ENCODE measurements at places on chromosomes 11 and 22.

DNA sequence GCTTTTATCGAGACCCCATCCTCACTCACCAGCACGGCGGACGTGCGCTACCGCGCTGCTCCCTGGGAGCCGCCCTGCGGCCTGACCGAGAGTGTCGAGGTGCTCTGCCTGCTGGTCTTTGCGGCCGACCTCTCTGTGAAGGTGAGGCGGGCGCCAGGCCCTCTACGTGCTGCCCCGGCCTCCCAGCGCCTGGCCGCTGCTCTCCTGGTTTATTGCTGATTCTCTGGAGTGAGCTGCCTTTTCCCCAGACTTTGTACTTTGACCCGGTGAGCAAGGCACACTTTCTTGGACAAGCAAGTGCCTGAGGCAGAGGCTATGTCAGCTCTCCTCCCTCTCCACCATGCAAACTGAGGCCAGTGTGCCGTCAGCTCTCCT, 6.5 kb downstream of the TPCN2 start:
- DNase-seq = no peak

DNA sequence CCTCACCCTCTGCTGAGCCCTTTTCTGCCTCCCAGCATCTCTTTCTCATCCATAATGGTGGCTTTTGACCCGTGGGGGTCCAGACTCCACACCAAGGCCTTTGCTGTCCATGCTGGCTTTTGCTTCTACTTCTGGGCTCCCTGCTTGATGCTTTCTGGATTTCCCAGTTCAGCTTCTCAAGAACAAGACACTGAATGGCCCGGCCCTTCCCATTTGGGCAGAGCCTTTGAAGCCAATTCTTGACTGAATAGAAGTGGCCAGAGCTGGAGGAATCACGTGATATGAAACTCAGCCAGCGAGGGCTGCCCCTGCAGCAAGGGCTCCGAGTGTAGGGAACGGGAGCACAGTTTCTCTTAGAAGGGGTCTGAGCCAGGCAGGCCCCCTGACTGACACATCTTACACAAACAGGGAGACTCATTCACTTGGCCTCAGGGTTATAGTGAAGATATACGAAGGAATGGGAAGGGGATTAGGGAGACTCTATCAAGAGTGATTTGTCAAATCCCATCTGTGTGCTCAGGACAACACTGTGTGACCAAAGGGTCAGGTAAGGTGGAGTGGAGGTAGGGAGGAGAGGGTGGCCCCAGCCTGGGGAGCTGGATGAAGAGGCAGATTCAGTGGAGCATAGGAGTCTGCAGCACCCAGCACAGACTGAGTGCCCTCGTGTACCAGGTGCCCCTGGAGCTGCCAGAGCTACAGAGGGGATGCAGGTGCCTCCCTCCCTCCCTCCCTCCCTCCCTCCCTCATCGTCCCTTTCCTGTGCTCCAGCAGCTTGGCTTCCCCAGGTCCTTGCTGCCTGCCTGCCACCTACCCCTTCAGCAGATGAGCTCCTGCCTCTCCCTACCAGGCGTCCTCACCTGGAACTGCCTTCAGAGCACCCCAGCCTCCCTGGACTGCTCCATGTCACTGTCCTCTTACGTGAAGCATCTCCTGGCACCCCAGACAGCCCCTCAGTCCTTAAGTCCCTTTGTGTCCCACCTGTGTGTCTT, 106.0 kb downstream of the TRIM29 start:
- DNase-seq = no peak

DNA sequence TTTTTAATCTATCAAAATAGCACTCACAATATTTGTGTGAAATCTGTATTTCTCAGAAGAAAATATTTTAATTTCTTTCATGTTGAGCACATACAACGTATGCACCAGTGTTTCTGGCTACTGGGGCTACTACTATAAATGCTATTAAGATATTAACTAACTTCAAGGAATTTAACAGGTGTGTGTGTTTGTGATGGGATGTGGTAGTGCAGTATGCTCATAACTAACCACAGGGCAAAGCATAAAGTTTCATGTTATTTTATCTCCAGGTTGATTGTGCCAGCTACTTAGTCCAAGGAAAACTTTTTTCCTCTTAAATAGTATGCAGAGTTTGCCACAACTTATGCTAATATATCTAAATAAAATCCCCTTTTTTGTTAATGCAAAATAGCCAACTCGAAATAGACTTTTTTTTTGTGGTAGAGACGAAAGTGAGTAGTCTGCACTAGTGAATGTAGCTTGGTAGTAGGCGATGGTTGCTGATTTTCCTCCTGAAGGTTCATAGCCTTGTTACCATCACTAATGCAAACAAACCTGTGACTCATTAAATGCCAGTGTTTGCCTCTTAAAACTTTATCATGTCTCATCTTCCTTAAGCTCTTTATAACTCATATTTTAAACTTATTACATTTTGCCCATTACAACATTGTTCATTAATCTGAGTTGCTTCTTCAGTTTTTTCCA, 565.5 kb upstream of the ANO3 start:
- DNase-seq = no peak

DNA sequence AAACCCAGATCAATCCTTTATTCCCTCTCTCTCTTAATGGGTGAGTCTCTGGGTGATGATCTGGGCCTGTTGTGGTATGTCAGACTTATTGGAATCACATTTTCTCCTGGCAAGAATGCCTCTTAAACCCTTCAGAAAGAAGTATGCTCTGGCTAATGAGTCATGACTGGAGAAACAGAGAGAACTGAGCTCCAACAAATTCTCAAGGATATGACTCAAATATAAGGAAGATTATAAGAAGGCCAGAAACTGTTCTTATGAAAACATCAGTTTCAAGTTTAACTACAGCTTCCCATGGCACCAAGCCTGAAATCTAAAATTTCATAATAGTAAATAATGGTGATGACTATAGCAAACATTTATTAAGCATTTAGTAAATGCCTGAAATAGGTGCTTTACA, 83.9 kb downstream of the OR5AK2 start:
- no peak for DNase-seq

DNA sequence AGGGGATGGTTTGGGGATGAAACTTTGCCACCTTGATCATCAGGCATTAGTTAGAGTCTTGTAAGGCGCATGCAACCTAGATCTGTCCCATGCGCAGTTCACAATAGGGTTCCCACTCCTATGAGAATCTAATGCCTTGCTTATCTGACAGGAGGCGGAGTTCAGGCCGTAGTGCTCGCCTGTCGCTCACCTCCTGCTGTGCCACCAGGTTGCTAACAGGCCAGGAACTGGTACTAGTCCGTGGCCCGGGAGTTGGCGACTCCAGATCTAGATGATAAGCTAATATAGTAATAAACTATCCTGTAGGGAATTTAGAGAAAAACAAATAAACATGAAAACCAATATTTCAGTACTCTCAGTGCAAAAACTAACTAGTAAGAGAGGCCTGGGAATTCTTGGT, 155.4 kb upstream of the ANO5 start:
- no peak for DNase-seq

DNA sequence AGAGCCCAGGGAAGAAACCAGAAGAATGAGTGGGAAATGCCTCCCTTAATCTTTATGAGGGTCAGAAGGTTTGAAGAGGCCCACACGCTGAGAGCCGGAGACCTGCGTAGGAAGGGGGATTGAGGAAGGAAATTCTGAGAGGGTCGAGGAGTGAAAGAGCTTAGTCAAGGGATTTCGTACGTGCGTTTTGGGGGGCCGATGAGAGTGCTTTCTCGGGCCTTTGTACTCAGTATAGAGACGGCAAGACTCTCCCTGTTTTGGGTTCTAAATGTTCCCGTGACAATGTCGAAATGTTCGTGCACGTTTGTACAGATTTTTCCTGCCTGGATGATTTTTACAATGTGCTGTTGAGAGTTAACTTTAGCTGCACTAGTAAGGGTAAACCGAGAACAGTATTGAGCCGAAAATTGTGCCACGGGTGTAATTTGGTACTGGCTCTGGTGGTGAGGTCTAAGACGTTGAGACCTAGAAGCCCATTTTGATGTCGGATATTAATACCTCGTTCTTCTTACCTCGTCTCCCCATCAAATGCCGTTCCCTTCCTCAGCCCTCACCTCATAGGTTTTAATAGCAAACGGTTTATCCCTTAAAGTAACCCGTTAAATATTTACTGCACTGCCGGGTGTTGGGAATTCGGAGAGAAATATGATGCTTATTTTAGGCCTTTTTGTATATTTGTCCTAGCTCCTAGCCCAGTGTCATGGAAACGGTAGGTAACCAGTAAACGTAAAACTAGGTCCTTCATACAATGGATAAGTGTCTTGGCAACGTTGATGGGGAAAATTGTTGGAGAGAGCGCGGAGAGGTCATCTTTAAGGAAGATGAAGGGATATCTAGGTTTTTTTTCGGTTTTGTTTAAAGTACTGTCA, 734 bp downstream of the C11orf58 start:
- DNase-seq = no peak

DNA sequence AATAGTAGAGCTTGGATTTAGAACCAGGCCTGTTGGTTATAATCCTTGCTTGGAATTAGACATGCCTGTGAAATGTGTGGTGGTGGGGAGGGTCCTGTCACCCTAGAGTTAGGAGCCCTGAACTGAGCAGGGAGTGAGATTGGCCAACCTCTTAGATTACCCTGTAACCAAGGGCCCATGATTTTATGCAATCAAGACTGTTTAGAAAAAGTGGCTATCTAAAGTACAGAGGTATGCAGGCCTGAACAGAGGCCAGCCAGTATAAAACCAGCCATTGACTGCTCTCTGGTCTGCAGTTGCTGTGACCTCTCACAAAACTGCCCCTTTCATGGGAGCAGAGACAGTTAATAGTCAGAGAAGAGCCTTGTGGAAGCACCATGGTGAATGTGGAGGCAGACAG, 36.2 kb downstream of the SERPINH1 start:
- no peak for DNase-seq

GRCh38 chr11:76891285-76891684, 30.6 kb downstream of the ACER3 start:
- no peak for DNase-seq

GRCh38 chr22:39966470-39966869, 6.3 kb downstream of the TMA7B start:
- no peak for DNase-seq
